ENCODE measurements at places on chromosomes 13 and 19.
A peak's percentile ranks its signal among the peaks of the same experiment; 100 is the strongest.

DNA sequence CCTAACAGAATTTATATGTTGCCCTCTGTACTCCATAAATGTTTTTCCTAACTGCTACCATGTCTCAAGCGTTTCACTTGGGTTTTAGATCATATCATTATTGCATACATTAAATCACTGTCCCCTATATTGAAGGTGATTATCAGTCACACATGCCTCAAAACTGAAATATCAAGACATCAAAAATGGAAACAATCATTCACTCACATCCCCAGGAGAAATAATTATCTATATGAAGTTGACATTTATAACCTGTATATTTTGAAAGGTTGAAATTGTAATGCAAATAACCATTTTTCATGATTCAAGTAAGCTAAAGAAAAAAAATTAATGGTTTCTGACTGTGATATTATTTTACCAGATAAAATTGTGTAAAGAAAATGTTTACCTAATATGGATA, 1695.0 kb downstream of the SLITRK1 start:
- no peak for DNase-seq

- DNase-seq: no peak
These were observed 101.7 kb downstream of the TNFRSF19 start for GRCh38 chr13:23671897-23672296.

GRCh38 chr13:20149762-20150161, 11.1 kb downstream of the GJA3 start:
- DNase-seq: no peak

DNA sequence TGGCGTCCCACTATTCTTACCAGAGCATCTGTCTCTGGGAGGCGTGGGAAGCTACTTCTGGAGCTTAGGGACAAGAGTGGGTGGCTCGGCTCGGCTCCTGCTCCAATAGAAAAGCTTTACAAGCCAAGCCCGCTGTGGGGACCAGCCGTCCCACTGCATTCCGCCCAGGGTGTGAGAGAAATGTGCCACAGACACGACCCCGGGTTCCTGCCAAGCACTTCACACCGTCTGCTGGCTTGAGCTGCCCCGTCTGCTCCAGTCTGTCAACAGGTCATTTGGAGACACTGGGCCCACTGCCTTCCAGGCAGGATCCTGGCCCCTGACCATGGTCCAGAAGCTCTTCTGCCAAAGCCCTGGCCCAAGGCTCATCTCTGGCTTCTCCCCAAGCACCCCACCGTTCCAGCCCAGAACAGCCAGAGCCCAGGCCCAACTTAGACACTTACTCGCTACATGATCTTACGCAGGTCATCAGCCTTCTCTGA, 6.5 kb upstream of the FKRP start:
- no peak for DNase-seq

GRCh38 chr19:7078008-7078407, 8.5 kb downstream of the ZNF557 start:
- DNase-seq: no peak

DNA sequence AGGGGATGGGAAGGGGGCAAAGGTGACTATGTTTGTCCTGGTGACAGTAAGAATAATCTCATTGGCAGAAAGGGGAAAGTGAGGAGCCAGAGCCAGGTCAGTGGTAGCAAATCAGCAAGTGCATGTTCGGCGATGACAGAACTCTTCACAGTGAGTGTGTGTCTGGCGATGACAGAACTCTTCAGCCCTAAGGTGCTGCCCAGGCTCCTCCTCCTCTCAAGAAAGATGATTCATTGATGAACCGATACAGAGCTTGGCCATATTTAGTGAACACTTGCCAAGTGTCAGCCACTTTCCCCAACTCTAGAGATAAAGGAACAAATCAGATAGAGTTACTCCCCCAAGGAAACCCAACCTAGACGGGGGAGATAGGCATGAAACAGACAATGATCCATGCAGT, 199.3 kb upstream of the UBL3 start:
- DNase-seq: no peak

DNA sequence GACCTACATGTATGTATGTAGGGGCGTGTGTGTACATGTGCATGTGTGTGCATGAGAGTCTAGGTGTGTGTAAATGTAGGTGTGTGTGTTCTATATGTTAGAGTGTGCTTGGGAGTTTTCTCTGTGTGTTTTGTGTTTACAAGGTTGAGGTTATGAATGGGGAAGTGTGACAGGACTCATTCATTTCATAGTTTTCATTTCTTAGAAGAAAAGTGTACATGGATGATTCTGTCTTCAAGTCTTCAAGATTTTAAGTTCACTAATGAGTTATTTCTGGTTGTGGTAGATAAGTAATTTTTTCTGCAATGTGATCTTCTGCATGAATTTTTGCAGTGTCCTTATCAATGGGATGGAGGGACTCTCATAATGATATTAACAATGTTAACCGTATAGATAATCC, 118.2 kb upstream of the SLC10A2 start:
- no peak for DNase-seq

DNA sequence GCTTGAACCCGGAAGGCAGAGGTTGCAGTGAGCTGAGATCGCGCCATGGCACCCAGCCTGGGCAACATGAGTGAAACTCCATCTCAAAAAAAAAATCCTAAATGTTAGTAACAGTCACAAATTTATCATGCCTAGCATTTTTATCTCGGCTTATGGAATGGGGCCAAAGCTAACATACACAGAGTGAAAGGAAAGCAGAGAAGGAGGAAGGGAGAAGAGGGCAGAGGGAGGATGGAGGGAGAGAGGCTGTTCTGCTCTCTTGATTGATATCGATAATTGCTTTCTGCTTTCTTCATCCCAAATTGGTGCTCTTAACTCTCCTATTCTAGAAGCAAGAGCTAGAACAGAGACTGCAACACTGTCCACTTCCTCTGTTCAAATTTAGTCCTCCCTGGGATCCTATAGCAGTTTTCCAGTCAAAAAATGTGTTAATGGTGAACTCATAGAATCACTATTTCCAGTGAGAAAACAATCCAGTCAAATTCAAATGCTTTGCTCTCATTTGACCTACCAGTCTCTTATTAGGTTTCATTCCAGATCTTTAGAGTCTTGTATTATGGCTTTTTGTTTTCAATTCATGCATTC, 15.8 kb upstream of the TUBGCP3 start:
- DNase-seq: no peak

GRCh38 chr19:55179606-55180484, at the start of gene SYT5:
Gene SYT5, minus strand, starts transcription at chr19:55180289. Its CDS starts 1,248 bp downstream, at chr19:55179041.
- peak; percentile 56 for DNase-seq

DNA sequence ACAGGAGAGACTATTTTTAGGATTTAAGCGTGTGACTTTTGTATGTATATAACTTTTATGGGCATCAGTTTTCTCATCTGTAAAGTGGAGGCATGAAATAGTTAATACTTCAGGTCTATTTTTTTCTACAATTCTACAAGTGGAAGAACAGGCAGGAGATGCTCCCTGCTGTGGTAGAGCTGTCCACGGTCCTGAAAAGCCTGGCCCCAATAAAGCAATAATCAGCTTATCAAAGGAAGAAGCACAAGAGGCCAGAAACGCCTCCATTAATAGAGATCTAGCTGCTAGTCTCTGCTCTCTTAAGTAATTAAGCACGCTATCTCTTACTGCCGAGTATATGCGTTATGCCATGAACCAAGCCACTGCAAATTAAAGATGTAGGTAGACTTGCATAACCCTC, 28.0 kb upstream of the WASF3 start:
- DNase-seq: no peak

- no peak for DNase-seq
These were observed 16.8 kb downstream of the ZNF431 start for GRCh38 chr19:21158523-21159135.

GRCh38 chr19:34841780-34842179, 68.8 kb upstream of the ZNF599 start:
- DNase-seq: no peak

GRCh38 chr13:94232956-94233355, 246.5 kb downstream of the DCT start:
- DNase-seq: no peak

DNA sequence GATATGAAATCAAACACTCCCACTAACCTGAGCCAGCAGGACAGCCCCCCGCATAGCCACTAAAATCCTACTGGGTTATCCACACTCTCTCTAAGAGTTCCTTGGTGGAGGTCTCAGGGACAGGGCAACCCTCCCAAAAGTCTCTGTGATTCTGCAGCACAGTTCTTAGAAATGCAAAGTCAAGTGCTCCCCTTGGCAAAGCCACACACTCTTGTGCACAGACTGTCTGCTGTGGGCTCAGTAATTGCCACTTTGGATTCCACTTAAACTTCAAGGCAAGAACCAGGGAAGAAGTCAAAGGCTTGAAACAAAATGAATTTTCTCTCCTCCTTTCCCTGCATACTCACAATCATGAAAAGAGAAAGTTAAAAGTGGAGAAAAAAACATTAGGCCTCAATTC, 61.5 kb downstream of the DOCK9 start:
- no peak for DNase-seq

- no peak for DNase-seq
These were observed 13.4 kb downstream of the ZNF20 start for GRCh38 chr19:12126707-12127106.

DNA sequence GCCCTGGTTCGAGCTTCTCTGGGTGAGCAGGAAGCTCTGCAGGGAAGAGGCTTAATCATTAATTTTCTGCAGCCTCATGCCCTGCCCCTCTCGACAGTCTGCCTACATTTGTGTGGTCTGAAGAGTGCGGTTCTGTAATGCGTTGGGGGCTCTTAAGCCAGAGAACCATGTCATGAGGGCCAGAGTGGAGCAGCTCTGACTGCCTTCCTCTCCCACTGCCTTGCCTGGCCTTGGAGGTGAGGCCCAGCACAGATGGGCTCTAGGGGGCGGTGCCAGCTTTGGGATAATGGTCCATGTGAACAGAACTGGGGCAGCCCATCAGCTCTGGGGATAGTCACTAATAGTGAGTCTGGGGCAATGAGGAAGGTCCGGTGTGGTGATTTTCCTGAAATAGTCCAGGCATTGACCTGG, 5.7 kb downstream of the FGF9 start:
- DNase-seq: no peak

DNA sequence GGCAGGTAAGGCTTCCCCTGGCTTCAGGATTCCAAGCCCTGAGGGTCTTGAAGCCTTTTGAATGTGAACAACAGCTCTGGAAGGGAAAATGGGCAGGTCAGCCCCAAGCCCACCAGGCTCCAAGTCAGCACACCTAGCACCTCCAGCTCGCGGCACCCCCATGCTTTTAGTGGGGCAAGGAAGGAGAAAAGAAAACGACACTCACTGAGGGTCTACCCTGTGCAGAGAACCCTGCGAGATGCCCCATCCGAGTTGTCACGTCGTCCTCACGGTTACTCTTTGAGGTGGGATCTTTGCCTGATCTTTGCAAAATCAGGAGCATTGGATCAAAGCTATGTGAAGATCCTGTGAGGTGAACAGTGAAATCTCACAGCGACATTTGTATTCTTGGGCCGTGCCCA, 5.7 kb upstream of the F10 start:
- no peak for DNase-seq

- no peak for DNase-seq
These were observed 809 bp upstream of the B9D2 start for GRCh38 chr19:41364524-41365391.

DNA sequence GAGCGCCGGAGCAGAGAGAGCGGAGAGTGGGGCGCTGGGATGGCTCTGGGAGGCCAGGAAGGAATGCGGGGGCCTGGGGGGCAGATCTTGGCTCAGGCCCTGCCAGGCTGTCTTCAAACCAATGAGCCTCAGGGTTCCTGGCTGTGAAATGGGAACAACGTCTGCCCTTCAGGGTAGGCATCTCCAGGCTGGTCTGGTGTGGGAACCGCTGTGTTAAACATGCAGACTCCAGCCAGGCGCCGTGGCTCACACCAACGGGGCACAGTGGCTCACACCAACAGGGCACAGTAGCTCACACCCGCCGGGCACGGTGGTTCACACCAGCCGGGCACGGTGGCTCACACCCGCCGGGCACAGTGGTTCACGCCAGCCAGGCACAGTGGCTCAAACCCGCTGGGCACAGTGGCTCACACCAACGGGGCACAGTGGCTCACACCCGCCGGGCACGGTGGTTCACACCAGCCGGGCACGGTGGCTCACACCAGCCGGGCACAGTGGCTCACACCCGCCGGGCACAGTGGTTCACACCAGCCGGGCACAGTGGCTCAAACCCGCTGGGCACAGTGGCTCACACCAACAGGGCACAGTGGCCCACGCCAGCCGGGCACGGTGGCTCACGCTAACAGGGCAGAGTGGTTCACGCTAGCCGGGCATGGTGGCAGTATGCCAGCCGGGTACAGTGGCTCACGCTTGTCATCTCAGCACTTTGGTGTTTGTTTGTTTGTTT, 40.1 kb downstream of the EFNA2 start:
- DNase-seq: no peak
